Spinal cord (tissue), 10 donors: ENCODE measurements at places on chromosomes 7 and 10.

DNA sequence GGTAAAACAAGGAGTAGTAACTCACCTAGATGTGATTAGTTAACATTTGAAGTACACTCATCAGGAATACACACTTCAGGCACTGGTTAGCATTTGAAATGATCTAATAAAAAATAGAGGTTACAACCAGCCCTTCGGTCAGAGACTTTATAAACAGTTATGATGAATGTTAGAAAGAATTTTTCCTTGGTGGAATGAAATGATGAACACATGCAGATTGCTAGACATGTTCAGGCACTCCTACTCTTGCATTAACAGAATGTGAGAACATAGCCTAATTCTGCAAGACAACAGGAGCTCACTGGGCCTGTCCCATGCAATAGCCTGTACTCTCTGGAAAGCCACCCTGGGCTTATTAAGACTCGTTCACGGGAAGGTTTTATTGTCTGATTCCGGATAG lies 47.3 kb upstream of the TECTB start:
- no peak for DNase-seq

DNA sequence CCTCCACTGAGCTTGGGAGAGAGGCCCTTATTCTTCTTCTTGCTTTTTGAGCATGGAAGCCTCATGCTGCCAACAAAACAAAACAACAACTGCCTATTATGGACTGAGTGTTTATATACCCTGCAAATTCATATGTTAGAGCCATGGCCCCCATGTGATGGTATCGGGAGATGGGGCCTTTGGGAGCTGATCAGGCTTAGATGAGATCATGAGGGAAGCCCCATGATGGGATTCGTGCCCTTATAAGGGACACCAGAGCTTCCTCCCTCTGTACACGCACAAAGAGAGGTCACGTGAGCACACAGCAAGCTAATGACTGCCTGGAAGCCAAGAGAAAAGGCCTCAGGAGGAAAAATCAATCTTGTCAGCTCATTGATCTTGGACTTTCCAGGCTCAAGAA lies 235.0 kb downstream of the FANK1 start:
- no peak for DNase-seq

DNA sequence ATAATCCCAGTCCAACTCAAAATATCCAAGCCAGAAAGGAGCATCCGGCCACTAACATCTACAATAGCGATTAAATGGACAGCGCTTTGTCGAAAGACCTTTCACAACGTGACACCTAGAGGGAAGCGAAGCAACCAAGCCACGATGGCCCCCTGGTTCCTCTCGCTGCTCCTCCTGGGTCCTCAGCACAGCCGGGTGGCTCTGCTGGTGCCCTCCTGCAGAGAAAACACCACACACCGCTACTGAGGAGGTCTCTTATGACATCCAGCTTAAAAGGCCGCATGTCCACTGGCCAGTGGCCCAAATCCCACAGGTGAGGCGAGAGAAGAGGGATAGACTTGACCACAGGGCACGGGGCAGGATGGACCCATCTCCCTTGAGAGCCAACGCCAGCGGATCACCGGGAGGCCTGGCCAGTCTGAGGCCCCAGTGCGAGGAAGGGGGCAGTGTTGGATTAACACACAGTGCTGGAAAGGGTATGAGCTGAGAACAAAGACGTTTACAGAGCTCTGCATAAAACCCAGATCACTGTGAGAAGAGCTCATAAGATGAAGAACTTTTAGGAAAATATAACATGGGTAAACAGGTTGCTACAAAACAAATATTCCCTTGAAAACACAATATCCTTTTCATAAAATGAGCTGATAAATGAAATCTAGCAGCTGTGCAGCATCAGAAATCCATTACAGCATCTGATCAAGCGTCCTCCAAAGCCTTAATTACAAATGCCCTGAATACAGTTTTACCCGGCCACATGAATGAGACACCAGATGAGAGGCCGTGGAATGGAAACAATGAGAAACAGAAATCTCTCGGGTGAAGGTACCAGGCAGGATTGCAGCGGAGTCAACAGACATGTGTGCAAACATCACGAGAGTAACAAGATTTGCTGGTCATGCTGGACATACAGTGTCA lies 236.7 kb downstream of the DIP2C start:
- DNase-seq = no peak

- DNase-seq = no peak
These were observed 426.3 kb upstream of the POT1 start for GRCh38 chr7:125355899-125356298.

DNA sequence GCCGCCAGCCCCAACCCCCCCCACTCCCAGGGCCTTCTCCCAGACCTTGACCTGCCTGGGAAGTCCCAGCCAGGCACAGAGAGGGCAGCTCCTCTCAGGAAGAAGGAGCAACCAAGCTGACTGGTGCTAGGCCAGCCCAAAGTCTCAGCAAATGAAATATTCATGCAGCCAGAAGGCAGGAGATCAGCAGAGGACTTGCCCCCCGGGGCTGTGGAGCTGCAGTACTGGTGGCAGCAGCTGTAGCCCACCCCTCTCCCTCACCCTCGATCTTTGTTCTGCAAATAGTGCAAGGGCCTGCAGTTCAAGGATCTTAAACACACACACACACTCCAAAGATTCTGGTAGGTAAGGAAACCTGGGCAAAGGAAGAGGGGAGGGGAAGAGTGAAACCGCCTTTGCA lies 3.5 kb upstream of the SRRM3 start:
- DNase-seq = no peak

- DNase-seq = no peak
These were observed 20.0 kb downstream of the RBM28 start for GRCh38 chr7:128323459-128324367.

DNA sequence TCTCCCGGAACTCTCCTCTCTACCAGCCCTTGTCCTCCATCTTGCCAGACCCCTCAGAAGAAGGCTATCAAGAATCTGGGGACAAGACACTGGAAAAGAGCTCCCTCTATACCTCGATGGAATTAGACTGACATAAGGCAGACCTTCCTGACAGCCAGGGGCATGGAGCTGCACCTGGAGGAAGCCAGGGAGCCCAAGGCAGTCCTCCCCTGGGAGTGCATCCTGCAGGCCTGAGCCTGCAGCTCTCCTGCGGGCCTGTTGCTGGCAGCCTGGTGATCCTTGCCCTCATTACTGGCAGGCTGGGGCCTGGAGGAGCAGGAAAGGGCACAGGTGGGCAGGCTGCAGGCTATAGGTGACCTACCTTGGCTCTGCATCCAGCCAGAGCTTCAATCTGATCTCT lies 323.4 kb downstream of the GRID1 start:
- no peak for DNase-seq

- DNase-seq = no peak
These were observed 50.3 kb downstream of the SRRM3 start for GRCh38 chr7:76252021-76252420.

GRCh38 chr7:114857605-114858004 lies 64.3 kb upstream of the MDFIC start:
- DNase-seq = no peak

- no peak for DNase-seq
These were observed 35.5 kb downstream of the GOT1 start for GRCh38 chr10:99394761-99395386.

GRCh38 chr10:69421611-69422308 lies 5.0 kb upstream of the TACR2 start:
- no peak for DNase-seq

DNA sequence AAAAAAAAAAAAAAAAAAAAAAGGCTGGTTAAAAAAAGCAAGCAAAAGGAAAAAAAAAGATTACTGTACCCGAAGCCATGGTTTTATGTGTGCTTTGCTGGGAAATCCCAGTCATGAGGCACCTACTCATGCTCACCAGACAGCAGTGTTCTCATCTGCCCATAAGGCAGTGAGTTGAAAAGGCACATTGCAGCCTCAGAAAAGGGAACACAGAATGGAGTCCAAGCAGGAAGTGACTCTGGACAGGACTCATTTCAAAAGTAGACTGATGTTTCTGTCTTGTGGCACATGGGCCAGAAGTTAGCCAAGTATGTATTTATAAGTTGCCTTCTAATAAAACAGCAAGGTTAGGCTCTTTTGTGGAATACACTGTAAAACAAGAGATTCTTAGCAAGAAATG lies 40.2 kb downstream of the PDSS1 start:
- DNase-seq = peak; percentile 21

DNA sequence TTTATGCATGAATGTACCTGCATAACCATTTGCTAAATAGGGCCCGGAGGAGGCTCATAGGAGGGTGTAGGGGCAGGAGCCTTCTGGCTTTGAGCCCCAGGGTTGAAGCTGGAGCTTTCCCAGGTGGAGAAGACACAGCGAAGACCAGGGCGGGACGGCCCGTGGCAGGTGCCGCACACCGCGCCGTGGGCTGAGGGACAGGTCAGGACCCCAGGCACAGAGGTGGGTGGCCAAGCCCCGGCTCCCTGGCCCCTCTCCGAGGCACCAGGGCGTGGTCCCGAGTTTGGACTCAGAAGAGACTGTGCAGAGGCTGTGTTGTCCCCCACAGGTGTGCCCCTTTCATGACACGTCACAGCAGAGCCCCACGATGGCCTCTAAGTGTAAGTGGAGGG lies 56.5 kb downstream of the PWWP2B start:
- no peak for DNase-seq

DNA sequence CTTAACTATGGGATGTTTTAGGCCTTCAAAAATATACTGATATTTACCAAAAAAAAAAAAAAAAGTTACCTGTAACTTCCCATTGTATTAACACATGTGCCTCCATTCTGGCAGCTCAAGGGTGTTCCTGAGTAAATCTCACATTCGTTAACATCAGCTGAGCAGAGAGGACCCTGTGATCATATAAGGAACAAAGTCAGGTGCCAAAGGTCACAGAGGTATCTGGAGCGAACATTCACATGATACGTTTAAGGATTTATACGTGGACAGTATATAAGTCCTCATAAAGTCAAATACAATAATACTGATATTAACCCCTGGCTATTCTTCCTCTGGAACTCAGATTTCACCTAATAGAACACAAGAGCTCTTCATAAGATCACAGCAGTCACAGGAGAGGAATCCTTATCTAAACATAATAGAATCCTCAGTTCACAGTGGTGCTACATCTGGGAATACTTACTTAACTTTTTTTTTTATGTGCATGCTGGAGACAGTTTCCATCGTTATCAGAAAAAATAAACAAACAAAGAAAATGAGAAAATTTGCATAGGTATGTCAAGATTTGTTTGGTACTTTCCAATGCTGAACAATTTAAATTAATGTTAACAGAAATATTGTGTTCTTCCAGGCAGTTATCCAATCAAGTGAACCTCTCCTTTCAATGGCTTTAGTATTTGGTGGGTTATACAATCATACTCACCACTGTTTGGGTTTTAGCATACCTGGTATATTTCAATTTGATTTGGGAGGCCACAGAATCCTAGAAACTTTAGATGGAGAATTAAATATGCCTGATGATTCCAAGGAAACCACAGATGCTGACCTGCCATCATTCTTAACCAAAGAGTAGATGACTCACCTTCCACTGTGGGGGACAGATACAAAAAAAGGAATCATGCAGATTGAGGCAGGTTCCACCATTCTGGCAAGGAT lies 6.6 kb downstream of the CUBN start:
- no peak for DNase-seq

DNA sequence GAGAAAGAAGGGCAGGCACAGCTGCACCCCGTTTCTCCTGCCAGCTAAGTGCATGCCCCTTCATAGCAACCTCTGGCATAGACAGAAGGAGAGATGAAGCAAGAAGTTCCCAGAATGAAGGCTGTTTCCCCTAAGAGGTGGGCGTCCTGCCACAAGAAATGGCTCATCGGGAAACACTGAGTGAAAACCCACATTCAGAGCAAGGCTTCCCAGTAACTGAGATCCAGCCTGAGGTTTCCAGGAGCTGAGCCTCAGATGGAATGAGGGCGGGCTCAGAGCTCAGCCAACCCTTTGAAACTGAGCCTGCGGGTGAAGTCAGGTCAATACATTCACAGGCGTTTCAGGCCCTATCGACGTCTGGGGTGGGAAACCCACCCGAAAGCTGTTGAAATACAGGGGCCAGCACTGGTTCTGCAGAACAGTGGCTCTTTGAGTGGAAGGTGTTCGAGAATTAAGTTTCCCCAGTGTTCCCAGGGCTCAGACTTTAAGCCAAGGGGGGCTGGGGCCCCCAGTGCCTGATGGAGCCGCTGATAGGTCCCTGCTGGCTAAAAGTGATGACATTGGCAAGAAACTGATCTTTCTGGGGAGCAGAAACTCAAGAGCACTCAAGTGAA lies 510.2 kb downstream of the RPS24 start:
- no peak for DNase-seq

GRCh38 chr7:106071356-106071998 lies 40.6 kb downstream of the SYPL1 start:
- no peak for DNase-seq

GRCh38 chr7:147968046-147968610 lies 622.4 kb upstream of the C7orf33 start:
- DNase-seq = no peak

DNA sequence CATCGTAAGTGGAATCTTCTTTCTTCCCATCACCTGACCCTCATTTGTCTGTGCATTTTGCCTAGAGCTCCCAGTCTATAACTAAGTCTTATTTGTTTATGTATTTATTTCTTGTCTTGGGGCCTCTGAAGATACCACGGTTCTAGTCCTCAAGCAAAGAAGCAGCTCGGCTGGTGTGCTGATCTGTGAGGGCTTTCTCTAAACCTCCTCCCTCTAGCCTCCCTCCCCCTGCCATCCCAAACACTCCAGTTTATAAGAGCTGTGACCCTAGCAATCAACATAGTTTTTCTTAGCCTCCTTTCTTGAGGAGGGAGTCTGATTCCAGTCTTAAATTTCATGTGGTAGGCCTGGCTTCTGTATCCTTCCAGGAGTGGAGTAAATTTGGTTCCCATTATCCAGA lies 15.7 kb upstream of the NDUFA5 start:
- no peak for DNase-seq

DNA sequence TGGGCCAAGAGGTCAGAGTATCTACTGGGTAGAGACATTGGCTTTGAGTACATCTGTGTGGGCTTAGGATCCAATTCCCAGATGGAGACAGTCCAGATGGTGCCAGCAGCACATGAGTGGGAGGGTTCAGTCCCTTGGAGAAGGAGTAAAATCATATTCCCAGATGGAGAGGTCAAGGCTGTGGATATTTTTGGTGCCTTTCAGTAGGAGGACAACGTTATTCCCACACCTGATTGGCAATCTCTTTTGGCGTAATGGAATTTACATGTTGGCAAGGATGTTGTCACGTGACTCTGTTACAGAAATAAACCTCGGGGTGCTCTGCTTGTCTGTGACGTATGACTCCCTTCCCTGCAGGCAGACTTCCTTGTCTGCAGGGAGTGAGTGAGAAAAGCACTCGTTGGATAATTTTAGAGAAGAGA lies 27.6 kb downstream of the NPS start:
- DNase-seq = no peak

DNA sequence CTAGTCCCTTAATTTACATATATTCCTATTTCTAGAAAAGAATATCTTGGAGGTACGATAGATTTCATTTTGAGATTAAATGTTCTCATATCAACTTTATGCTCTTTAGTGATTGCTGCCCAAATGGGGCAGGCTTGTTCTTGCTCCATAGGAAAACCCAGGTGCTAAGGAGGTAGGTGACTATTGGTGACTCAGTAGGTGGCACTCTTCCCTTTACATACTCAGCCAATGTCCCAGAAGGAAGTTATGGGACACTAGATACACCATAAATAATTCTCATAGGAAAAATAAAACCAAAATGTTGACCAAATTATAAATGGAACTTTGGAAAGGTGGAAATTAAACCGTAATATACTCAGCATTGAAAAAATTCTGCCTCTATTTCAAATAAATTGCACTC lies 4.0 kb downstream of the SKAP2 start:
- no peak for DNase-seq
